ENCODE measurements at places on chromosomes 3 and 15.

- no peak for DNase-seq
Measured at GRCh38 chr15:78396976-78397375, 41.0 kb upstream of the IREB2 start.

- no peak for DNase-seq
Measured at GRCh38 chr3:46930945-46931403, 45.6 kb downstream of the CCDC12 start.

GRCh38 chr3:188779281-188779980 lies 392.3 kb upstream of the TPRG1 start:
- no peak for DNase-seq

GRCh38 chr3:151282921-151283320 lies 4.6 kb upstream of the P2RY14 start:
- no peak for DNase-seq

- DNase-seq: no peak
Measured at GRCh38 chr3:128710816-128711433, 15.1 kb upstream of the RAB7A start.

GRCh38 chr3:7520059-7520458 lies 659.1 kb downstream of the GRM7 start:
- DNase-seq: no peak

- no peak for DNase-seq
Measured at GRCh38 chr15:88680241-88681001, 41.6 kb downstream of the ISG20 start.

DNA sequence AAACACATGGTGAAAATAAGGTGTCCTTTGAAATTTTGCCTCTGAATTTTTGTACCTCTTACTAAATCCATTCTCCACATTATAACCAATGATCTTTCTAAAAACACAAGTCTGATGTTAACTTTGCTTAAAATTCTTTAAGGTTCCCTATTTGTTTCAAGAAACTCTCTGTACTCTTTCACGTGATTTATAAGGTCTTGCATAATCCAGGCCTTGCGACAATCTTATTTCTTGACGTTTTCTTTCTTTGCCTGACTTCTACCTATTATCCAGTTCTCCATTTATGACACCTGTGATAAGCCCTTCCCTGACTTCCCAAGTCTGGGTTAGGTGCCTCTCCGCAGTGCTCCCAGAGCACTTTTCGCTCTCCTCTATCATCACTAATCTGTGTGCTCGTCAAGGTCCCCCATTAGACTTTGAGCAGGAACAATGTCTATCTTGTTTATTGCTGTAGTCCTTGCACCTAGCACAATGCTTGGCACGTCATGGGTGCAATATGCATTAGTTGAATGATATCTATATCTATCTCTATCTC lies 24.3 kb upstream of the KPNA1 start:
- no peak for DNase-seq

GRCh38 chr15:26757141-26757540 lies 15.7 kb downstream of the GABRB3 start:
- DNase-seq: no peak

DNA sequence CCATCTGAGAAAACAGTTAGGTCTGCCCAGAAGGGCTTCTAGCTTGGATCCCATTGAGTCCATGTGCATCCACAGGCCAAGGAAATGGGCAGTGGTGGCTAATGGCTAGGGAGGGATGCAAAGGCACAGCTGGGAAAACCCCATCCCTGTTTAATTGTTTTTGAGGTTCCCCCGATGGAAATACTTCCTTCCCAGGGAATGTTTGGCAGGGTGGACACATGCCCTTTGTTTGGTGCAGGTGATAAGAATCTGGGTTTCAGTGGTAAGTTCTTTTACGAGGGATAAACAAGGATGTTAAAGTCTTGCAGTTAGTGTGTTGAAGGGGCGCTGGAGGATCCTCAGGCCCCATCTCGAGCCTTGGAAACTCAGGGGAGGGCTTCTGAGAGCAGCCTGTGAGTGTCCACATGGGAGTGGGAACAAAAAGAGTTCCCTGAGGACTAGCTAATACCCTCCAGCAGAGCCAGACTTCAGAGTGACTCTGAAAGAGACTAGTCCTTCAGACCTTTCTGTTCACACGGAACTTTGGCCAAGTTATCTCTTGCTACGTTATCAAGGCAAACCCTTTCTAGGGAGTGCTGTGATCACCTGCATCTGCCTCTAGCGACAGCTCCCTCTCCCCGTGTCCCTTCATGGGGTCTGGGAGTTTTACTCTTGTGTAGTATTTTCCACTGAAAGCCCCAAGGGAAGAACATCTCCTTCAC lies 17.4 kb downstream of the PTPRG start:
- DNase-seq: no peak

GRCh38 chr3:155948476-155948875 lies 78.0 kb downstream of the GMPS start:
- DNase-seq: no peak

DNA sequence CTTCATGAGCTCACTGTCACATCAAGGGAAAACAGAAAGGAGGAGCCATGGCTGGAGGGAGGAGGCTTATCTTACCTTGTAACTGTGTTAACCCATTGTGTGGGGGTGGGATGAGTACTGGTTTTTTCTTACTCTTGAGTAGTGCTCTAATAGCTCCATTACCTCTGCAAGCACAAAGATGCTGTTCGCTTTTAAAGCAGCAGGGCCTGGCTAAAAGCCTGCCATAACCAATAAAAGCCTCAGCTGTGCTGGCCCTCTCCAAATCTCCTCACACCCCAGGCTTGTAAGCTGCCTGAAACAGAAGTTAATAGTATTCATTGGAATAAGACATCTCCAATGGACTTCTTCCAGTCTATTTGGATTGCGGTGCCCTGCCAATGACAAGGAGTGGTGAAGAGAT lies 544.1 kb downstream of the TUSC7 start:
- DNase-seq: no peak

DNA sequence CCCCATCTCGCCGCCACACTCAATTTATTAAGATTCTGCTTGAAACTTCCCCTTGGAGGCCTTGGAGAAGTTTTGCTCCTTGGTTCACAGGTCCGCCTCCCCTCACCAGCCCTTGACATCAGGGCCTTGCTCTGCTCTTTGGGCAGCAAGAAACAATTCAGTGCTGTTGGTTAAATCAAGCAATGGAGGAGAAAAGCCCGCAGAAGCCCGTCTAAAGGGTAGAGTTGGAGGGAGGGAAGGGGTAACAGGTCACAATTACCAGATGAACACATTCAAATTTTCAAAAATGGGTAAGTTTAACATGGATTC lies 429 bp downstream of the PARP9 start:
- DNase-seq: no peak

DNA sequence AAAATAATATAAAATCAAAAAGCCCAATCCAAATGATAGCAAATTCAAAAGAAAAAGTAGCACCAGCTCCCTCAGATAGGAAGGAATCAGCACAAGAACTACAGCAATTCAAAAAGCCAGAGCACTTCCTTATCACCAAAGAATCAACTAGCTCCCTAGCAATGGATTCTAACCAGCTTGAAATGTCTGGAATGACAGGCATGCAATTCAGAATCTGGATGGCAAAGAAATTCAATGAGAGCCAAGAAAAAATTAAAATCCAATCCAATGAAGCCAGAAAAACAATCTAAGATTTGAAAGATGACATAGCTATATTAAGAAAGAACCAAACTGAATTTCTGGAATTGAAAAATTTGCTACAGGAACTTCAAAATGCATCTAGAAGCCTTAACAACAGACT lies 1334.4 kb upstream of the ALCAM start:
- no peak for DNase-seq

DNA sequence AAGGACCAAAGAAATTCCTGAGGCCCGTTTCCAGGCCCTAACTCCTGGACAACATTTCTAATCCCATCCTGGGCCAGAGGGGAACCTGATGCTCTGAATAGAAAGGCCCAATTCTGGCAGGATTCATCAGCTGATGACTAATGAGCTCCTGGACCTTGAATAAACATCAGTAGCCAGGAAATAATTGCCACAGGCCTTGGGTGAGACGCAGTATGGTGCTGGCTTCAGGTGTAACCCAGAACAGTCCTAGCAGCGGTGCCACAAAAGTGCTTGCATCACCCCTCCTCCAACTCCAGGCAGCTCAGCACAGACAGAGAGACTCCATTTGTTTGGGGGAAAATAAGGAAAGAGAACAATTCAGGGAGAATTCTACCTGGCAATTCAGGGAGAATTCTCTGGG lies 184.7 kb upstream of the POU1F1 start:
- DNase-seq: no peak

DNA sequence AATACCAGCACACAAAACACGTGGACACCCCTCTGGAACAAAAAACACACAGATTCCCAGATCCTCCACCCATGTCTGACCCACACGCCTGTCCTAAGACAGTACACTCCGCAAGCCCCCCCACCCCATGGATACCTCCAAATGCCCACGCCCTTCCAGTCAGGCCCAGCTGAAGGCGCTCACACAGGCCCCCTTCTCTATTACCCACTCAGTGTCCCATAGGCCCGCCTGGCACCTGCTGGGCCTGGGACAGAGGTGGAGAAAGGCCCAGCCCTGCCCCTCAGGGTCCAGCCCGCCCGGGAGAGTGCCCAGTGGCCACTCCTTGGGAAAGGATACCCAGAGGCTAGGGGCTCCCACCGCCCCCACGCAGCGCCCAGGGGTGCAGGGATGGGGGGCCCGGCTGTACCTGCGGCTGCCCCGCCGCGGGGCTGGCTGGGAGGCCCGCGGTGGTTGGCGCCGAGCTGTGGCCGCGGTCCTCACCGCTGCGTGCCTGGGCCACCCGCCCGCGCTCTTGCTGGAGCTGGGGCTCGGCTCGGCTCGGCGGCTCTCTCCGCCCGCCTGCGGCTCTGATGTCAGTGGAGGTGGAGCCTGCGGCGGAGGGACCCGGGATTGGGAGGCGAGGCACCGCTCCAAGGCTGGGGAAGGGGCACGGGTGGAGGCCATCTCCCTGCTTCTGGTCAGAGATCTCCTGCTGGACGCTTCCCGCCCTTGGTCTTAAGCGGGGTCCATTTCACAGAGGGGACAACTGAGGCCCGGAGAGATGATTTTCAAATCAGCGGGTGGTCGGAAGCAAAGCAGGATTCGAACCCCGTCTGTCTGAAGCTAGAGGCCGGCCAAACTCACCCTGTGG lies at the start of gene CAMK1:
Gene CAMK1, minus strand, starts transcription at position 522 of the 850 bp plus-strand sequence. CDS start 2,198 bp downstream, outside the sequence.
- DNase-seq: peak; percentile 36

DNA sequence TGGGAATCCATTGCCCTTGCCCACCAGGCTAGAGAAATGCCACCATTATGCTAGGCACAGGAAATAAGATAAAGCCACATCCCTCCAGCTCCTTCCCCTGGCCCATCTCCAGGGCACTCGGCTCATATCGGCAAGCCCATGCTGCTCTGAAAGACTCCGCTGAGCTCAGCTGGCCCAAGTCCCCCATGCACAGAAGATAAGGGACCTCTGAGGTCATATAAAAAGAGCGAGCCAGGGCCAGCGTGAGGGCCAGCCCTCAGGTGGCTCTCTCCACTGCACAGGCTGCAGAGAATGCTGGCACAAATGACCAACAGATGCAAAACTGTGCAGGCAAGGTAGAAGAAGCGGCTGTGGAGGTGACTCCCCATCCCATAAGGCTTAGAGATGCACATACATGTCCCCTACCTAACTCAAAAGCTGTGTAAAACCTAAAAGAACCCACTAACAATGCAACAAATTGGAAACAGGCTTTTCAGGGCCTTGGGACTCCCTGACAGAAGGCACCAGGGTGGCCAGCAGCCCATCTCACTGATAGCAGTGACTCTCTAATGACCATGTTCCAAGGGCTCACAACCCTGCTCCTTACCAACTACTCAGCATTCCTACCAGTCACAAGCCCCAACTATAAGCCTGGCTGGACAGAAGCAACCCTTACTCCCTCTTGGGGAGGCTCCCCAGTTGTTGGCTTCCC lies 3.0 kb downstream of the RAB6B start:
- DNase-seq: no peak

- no peak for DNase-seq
Measured at GRCh38 chr15:48073881-48074280, 46.9 kb upstream of the SLC24A5 start.

DNA sequence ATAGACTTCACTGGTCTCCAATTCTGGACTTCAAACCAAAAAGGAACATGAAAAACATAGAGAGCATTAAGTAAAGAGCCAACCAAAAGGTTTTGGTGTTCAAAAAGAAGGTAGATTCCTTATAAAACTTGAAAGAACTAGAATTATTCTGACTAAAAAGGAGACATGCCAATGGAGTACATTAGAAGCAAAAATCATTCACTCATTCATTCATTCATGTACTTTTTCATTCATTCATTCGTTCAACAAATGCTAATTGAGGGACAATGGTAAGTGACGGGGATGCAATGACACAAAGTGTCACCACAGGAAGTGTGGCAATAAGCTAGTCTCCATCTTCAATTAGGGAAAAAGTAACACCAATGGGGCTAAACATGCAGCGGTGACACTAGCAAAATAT lies 181.0 kb upstream of the ATP11B start:
- DNase-seq: no peak

DNA sequence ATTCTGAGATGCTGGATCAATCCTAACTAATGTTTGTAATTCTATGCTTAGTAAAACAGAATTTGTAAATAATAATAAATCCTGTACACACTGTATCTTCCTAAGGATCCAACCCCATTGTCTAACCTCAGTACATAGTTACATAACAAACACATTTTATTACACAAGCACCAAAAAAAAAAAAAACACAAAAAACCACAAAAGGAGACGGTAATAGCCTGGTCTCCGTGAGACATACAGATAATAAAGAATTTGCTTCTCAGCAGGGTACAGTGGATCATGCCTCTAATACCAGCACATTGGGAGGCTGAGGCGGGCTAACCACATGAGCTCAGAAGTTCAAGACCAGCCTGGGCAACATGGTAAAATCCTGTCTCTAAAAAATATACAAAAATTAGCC lies 558.7 kb downstream of the MAGI1 start:
- no peak for DNase-seq

DNA sequence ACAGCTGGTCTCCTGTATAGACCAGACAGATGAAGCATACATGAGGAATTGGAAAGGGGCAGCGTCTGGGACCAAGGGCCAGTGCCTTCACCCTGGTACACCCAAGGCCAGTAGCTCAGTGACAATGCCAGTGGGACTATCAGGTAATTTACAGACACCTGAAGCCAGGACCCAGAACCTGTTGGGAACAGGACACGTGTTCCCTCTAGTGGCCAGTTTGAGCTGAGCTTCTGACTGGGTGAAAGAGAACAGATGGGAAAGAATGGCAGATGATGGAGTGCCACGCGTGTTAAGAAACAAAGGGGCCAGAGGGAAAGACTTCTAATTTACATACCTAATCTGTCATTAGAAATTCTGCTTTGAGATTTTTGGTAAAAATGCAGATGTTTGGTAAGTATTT lies 5.1 kb upstream of the SLC25A38 start:
- DNase-seq: peak; percentile 30

GRCh38 chr15:57255751-57256341 lies 120.5 kb upstream of the CGNL1 start:
- DNase-seq: no peak

Data from T follicular helper cell (primary cell).